Activated CD8-positive, alpha-beta T cell treated with anti-CD3 and anti-CD28 coated beads for 36 hours (primary cell): ENCODE measurements at places on chromosomes 12 and 14. TPM values are rescaled to one million over a fixed set of nuclear protein-coding genes. Genes with fewer than 3 reads are reported as not detected.

DNA sequence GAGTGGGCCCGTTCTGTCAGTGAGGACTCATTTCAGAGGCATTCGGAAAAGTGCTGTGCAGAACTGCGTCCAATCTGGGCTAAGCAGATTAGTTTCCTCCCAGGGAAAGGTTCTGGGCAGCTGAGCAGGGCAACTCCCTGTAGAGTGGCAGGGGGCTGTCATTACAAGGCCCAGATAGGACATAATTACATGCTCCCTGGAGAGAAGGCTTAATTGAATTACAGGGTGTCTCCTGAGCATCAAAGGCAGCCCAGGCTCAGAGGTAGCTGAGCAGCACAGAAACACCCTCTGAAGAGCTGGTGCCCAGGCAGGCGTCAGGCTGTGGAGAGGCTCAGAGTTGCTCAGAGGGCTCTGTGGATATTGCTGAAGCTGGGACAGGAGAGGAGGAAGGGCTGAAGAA is 36.0 kb downstream of the SLC8A3 start:
- peaks cover 6% of the 10 kb centered on the region for H3K27me3 ChIP-seq
- no peaks in the 10 kb centered on the region for H3K36me3 ChIP-seq
- H3K27ac ChIP-seq = no peak overlapping the region
- H3K4me1 ChIP-seq = no peaks in the 10 kb centered on the region
- no peak overlapping the region for H3K4me3 ChIP-seq

DNA sequence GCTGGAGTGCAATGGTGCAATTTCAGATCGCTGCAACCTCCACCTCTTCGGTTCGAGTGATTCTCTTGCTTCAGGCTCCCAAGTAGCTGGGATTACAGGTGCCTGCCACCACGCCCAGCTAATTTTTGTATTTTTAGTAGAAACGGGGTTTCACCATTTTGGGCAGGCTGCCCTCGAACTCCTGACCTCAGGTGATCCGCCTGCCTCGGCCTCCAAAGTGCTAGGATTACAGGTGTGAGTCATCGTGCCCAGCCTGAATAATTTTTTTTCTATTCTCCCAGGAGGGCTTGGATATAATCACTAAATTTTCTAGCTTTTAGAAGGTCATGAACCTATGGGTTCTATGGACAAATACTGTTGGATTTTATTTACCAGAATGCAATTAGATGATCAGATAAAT is 44.7 kb upstream of the GNPNAT1 start:
- H3K4me3 ChIP-seq = no peak overlapping the region
- H3K36me3 ChIP-seq = no peaks in the 10 kb centered on the region
- H3K4me1 ChIP-seq = no peaks in the 10 kb centered on the region
- H3K27me3 ChIP-seq = no peaks in the 10 kb centered on the region
- no peak for DNase-seq
- no peak overlapping the region for H3K27ac ChIP-seq

- H3K27ac ChIP-seq = no peak overlapping the region
- H3K36me3 ChIP-seq = peaks cover 2% of the 10 kb centered on the region
- H3K4me1 ChIP-seq = peaks cover 19% of the 10 kb centered on the region
- no peak for DNase-seq
These were observed 10.9 kb downstream of the BCL7A start for GRCh38 chr12:122032580-122032979.

GRCh38 chr12:76697849-76698248 is 66.1 kb upstream of the ZDHHC17 start:
- no peak overlapping the region for H3K27ac ChIP-seq
- no peaks in the 10 kb centered on the region for H3K36me3 ChIP-seq
- no peaks in the 10 kb centered on the region for H3K27me3 ChIP-seq
- H3K4me3 ChIP-seq = no peak overlapping the region
- H3K4me1 ChIP-seq = no peaks in the 10 kb centered on the region

GRCh38 chr12:49662998-49663843 is 39.9 kb downstream of the PRPF40B start:
- H3K36me3 ChIP-seq = peaks cover 38% of the 10 kb centered on the region
- no peaks in the 10 kb centered on the region for H3K27me3 ChIP-seq
- peak overlapping the region; percentile 67 for H3K4me3 ChIP-seq
- peak overlapping the region; percentile 97 for H3K27ac ChIP-seq
- peak; percentile 88 for DNase-seq
- H3K4me1 ChIP-seq = peaks cover 79% of the 10 kb centered on the region

- H3K27ac ChIP-seq = peak overlapping the region; percentile 48
- H3K4me1 ChIP-seq = peaks cover 23% of the 10 kb centered on the region
- H3K36me3 ChIP-seq = peaks cover 13% of the 10 kb centered on the region
These were observed 12.8 kb downstream of the STX2 start for GRCh38 chr12:130826151-130826801.

DNA sequence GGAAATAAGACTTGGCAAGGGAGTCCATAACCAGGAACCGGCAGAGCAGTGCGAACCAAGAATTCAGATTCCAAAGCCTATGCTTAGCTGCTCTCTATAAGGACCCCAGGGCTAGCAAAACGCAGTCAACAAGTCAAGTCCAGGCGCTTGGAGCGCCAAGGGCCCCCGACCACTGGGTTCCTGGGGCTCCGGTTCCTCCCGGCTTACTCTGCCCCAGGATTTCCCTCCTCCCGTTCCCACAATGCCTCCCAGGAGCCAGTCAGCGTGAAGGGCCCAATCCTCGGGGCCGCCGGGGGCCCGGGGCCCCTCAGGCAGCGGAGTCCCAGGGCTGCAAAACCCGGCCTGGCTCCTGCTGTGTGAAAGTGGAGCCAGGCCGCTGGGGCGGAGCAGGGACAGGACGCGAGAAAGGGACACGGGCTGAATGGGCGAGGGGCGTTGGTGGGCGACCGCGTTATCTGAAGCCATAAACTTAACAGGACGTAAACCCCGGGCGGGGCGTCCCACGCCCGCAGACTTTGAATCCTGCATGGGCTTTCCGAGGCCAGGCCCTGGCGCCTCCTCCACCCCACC is 1.5 kb downstream of the KRT8 start:
- no peak overlapping the region for H3K27ac ChIP-seq
- H3K27me3 ChIP-seq = no peaks in the 10 kb centered on the region
- peak; percentile 76 for DNase-seq
- peaks cover 4% of the 10 kb centered on the region for H3K4me1 ChIP-seq

- DNase-seq = no peak
- H3K4me3 ChIP-seq = no peak overlapping the region
- H3K36me3 ChIP-seq = no peaks in the 10 kb centered on the region
- no peaks in the 10 kb centered on the region for H3K4me1 ChIP-seq
These were observed 430.5 kb upstream of the SOX5 start for GRCh38 chr12:24379861-24380521.

GPR84 gene
- not detected for total RNA-seq

CD163L1 gene
- total RNA-seq = not detected

LRTM2 gene
- not detected for total RNA-seq

EIF4B gene
- 814 TPM for total RNA-seq
